NCI-H446 treated with DMSO at 0.1 percent for 48 hours (cell line): ENCODE measurements at places on chromosomes 2 and 18.

DNA sequence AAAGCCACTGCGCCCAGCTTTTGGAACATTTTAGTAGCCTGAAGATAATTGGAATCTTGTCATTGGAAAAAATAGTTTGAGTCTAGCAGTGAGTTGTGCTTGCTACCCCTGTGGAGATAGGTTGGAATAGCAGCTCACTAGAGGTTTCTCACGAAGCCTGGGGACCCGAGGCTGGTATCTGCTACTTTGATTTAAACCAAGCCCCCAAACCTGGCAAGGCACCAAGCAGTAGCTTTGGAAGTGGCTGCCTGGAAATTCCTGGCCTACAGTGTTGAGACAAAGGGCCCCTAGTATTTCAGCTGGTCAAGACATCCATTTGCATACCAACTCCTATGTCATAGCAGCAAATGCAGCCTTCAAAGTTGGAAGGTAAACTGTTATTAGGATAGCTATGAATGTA is 42.1 kb downstream of the NOP58 start:
- no peak for DNase-seq

DNA sequence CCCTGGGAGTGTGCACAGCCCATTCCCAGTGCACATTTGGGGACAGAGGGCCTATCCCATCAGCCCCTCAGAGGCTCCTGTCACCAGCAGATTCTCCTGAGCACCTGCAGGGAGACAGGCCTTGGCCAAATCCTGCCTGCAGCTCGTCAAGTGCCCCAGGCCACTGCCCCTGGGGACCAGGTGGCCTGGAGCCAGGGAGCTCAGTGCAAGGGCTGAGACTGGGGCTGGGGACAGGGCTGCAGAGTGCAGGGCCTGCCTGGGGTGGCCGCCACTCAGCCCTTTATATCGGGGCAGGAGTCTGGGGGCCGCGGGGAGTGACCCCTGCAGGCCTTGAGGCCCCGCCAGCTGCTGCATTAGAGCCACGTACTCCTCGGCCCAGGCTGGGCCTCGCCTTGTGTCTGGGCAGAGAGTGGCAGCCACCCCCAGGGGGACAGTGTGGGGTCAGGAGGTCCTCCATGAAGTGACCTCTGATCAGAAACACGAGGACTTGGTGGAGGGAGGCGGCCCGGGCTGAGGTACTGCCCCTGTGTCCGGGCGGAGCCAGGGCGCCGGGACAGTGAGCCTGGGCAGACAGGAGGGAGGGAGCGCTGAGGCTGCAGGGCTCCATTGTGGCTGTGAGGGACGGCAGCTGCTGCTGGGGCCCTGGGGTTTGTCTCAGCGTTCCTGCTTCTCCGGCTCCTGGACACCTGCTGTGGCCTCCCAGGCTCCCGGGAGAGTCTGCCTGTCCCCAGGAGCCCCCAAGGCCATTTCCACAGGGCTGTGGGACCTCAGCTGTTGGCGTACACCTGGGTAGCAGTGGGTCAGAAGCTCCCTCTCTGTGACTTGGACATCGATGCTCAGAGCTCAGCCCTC is 24.2 kb downstream of the GPC1 start:
- no peak for DNase-seq

GRCh38 chr2:172997031-172997430 is 78.6 kb upstream of the MAP3K20 start:
- no peak for DNase-seq

GRCh38 chr2:215507836-215508235 is 72.0 kb upstream of the FN1 start:
- no peak for DNase-seq

DNA sequence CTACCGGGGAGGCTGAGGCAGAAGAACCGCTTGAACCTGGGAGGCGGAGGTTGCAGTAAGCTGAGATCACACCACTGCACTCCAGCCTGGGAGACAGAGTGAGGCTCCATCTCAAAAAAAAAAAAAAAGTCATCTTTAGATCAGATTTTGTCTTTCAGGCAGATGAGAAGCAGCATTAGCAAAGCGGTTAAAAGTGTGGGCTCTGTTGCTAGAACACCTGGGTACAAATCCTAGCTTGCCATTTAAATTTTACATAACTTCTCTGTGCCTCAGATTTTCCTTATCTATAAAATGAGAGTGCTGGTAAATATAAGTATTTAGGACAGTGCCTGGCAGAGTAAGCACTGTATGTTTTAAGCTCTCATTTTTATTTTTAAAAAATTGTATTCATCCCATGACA is 8.2 kb downstream of the CNOT9 start:
- no peak for DNase-seq

DNA sequence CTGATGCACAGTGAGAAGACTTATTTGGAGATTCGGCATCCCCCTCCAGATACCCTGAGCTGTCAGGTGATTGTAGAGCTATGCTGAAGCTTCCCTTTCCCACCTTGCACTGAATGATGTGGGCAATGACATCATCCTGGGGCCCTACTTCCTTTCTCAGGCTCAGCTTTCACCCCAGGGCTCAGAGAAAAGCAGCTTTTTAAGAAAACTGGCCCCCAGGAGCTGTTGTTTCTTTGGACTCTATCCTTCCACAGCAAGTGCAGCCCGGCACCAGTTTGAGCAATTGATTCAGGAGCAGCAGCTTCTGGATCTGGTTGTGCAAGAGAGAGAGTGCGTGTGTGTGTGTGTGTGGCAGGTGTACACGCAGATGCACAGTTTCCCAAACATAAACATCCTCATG is 251.3 kb downstream of the ANAPC1 start:
- no peak for DNase-seq

DNA sequence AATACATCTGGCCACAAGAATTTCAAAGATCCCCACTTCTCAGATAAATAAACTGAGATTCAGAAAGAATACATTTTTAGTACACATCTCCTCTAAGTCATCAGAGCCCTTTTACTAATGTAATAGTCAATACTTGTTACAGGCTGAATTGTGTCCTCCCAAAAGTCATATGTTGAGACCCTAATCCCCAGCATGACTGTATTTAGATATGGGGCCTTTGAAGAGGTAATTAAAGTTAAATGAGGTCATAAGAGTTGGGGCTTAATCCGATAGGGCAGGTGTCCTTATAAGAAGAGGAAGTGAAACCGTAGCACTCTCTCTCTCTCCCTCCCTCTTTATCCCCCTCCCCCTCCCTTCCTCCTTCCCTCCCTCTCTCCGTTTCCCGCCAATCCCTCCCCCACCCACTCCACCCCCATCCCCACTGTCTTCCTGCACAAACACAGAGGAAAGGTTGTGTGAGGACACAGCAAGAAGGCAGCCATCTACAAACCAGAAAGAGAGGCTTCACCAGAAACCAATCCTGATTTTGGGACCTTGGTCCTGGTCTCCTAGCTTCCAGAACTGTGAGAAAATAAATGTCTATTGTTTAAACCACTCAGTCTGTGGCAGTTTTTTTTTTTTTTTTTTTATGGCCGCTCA is 66.6 kb upstream of the ZNF397 start:
- DNase-seq: no peak

GRCh38 chr2:172623249-172623965 is 67.5 kb downstream of the PDK1 start:
- no peak for DNase-seq

GRCh38 chr18:39638224-39638623 is 2072.6 kb upstream of the CELF4 start:
- DNase-seq: no peak

DNA sequence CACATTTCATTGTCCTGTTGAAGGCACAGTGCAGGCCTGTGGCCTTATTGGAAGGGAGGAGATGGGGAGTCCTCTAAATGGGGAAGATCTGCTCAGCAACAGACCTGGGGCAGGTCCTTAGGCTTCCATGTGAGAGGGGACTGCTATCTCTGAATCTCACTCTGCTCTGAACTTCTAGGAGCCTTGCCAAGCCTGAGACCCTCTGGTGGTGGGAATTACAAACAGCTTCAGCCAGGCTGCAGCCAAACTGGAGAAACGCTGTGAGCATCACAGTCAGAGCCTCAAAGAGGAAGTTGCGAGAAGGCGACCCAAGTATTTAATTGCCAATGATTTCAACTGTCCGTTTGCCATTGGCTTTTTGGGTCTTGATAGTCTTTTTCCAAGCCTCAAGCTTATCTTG is 66.8 kb upstream of the MC2R start:
- no peak for DNase-seq

- DNase-seq: no peak
Measured at GRCh38 chr2:62998949-62999348, 51.7 kb upstream of the OTX1 start.

DNA sequence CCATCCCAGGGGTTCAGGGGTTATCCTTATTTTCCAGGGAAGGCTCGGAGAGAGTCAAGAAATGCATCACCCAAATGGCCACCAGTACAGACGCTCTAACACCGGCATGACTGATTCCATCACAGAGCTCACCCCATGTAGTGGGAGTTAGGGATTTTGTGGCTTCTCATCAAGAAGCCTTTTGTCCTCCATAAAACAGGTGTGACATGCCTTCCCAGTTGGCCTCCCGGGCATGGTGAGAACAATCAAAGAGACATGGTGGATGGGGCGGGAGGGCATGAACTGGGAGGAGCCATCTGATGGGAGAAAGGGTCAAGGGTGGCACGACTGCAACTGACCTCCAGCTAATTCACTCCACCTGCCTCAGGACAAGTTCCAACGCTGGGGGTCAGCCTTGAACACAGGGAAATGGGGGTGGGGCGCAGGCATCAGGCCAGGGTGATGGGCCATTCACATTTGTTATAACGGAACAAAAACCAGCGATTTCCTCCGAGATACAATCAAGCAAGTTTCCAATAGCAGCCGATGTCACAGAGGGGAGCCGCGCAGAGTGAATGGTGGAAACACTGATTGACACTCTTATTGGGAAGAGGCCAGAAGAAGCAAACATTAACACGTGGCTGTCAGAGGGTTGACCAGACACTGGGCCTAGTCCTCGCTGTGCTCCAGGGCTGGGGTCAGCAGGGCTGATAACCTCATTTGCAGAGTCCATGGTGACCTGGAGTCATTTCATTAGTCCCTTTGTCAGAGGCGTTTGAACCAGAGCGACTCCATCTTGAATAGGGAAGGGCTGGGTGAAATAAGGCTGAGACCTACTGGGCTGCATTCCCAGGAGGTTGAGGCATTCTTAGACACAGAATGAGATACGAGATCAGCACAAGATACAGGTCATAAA is 80.5 kb upstream of the HPCAL1 start:
- no peak for DNase-seq
